AG10803 (cell line): ENCODE measurements at places on chromosomes 1 and 21.

- DNase-seq, result no peak
These were observed 309.9 kb upstream of the PRMT6 start for GRCh38 chr1:106746448-106747085.

- no peak for DNase-seq
These were observed 147.1 kb downstream of the C1orf21 start for GRCh38 chr1:184533915-184534314.

DNA sequence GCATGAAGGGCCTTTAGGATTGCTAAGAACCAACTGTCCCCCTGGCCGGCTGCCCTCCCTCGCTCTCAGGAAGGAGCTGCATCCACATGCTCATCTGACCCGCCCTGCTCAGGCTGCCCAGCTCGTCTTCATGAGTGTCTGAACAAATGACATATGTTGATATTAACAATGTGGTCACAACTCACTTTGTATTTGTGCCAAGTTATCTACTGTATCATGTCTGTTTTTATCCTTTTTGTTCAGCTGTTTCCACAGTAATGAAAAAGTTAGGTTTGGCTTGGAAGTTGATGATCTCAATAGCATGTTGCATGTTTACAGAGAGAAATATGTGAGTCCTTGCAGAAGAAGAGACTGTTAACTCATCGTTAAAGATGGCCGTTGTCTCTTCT lies 75.1 kb downstream of the PHTF1 start:
- peak; percentile 67 for DNase-seq

DNA sequence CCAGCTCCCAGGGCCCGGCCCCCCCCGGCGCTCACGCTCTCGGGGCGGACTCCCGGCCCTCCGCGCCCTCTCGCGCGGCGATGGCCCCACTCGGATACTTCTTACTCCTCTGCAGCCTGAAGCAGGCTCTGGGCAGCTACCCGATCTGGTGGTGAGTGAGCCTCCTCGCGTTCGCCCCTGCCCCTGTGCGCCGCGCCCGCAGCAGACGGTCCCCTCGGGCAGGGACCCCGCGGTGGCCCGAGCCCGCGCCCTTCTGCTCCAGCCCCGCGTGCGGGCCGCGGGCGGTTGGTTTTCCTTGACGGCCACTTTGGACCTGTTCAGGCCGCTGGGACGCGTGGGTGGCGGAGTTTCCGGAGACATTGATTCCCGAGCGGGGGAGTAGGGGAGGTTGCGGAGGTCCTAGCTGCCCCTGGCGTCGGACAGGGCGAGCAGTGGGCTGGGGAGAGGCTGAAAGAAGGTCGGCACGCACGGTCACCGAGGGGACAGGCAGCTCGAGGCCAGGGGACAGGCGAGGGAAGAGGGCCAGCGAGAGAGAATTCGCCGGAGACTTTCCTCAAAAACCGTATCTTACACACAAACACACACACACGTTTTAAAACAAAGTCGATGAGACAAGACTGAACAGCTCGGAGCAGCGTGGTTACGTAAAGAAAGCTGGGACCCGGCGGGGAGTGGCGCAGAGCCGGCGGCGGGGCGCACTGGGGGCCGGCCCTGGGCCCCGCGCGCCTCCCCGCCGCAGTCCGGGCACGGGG lies 427 bp downstream of the WNT3A start:
- no peak for DNase-seq

DNA sequence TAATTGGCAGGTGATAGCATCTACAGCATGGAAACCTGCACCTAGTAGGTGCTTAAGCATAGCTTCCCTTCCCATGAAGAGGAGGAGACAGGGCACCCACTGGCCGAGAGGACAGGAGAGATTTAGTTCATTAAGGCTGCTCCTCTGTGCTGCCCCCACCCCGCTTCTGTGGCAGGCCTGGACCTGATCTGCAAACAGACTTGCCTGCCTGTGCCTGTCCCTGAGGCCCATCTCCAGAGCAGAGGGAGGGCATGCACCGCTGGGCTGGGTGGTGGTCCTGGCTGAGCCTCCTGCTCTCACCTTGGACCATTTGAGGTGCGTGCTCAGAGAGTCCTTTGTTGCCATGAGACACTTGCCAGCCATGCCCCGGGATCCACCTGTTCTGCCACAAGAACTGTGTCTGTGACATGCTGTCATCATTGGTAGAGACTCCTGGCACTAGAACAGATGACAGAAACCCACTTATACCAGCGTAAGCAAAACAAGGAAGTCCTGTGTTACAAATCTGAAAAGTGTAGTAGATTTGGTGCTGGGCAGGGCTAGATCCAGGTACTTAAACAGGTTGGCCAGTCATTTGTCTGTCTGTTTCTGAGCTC lies 55.6 kb downstream of the PTPRF start:
- no peak for DNase-seq

- DNase-seq, result peak; percentile 59
These were observed 27.0 kb downstream of the ALPL start for GRCh38 chr1:21536218-21536617.

GRCh38 chr21:26686278-26686677 lies 113.2 kb upstream of the CYYR1 start:
- DNase-seq, result peak; percentile 21

DNA sequence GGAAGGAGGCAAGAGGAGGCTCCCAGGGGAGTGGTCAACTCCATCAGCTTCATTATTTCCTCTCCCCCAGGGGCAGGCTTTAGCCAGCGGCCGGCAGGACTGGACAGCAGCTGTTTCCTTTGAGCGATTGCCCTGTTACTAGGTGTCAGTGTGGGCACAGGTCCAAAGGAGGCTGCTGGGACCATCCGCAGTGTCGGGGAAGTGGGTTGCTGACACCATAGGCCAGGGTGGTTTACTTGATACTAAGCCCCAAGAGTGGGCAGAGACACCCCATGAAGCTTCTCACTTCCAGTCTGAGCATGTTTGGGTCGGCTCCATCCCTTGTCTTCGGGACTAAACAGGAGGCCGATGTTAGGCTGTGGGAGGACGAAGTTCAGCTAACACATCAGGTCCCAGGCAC lies 63.6 kb downstream of the KAZN start:
- DNase-seq, result no peak

GRCh38 chr21:35775778-35776544 lies 284.4 kb downstream of the SETD4 start:
- no peak for DNase-seq

- DNase-seq, result no peak
These were observed 127.8 kb downstream of the TBX19 start for GRCh38 chr1:168408539-168408865.

- no peak for DNase-seq
These were observed 20.9 kb downstream of the HENMT1 start for GRCh38 chr1:108639899-108640560.

DNA sequence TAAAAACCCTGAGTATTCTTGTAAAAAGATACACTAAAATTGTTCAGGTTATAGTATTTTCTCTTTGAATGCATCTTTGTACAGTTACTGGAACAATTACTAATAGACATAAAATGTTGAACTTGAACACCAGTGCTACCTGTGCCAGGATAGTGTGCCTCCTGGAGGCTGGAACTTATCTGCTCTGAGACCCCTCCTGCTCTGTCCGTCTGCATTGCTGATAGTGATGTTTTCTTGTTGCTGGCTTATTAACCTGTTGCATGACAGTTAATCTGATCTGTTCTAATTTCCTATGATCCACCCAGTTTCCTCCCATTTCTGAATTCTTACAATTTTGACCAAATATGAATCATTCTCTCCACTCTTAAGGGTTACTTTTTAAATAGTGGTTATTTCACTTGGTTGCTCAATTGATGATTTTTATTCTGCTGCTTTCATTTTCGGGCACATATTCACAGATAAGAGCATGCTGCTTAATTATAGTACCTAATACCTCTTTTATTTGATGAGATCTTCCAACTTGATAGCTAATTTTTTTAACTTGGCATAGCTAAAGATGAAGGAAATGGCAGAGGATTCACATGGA lies 101.4 kb downstream of the CC2D1B start:
- DNase-seq, result no peak

DNA sequence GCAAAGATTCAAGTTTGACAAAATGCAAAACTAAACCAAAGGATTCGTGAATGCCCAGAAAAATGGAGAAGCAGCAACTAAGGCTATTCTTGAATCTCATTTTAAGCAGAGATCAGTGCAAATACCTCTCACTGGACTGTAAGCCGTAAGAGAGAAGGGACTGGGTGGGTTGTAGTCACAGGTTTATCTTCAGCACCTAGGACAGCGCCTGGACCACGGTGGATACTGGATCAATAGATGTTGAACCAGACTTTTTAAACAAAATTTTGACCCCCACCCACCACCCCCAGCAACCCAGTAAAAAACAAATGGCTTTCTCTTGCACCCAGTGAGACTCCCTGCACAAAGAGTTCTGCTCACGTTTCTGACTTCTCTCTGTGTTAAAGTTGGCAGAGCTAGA lies 347.1 kb downstream of the AJAP1 start:
- no peak for DNase-seq

- DNase-seq, result no peak
These were observed 294.4 kb downstream of the SDCCAG8 start for GRCh38 chr1:243550276-243550675.

GRCh38 chr21:25638660-25639550 lies at the start of gene JAM2:
JAM2 (plus strand) TSS chr21:25639258; CDS start chr21:25639822, 564 bp downstream.
- DNase-seq, result peak; percentile 27

GRCh38 chr1:241870336-241870735 lies 22.3 kb downstream of the EXO1 start:
- peak; percentile 62 for DNase-seq

GRCh38 chr1:31593770-31594632 lies 17.7 kb downstream of the TINAGL1 start:
- peak; percentile 69 for DNase-seq

GRCh38 chr1:51726544-51727225 lies 109.8 kb downstream of the OSBPL9 start:
- DNase-seq, result no peak

DNA sequence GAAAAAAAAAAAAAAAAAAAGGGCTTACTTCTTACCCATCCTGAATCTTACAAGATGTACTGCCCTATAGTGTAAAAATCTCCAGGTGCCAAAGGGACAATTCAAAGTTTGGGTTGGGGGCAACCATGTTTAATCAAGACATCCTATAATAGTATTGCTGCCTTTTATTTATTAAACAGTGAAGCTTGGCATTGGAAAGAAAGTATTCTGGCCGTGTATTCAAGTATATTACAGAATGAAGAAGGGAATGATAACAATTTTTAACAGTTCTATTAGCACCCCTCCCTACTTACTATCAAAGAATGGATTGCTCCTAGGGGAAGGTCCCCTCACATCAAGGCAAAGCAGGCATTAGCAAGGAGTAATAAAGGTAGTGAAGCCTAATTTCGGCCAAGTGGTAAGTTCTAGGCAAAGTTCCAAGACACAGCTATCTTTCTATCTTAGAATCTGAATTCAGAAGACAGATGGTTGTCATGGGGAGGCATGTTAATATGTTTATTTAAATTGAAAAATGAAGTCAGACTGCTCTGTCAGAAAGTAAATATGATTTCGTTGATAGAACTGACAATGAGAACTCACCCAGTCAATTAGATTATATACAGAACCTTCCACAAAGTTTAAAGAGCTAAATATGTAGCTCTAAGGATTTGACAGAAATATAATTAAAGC lies 24.6 kb downstream of the ST7L start:
- no peak for DNase-seq

- DNase-seq, result no peak
These were observed 56.9 kb downstream of the TBCE start for GRCh38 chr1:235424092-235424491.

GRCh38 chr1:61361931-61362330 lies 279.6 kb downstream of the NFIA start:
- DNase-seq, result no peak

DNA sequence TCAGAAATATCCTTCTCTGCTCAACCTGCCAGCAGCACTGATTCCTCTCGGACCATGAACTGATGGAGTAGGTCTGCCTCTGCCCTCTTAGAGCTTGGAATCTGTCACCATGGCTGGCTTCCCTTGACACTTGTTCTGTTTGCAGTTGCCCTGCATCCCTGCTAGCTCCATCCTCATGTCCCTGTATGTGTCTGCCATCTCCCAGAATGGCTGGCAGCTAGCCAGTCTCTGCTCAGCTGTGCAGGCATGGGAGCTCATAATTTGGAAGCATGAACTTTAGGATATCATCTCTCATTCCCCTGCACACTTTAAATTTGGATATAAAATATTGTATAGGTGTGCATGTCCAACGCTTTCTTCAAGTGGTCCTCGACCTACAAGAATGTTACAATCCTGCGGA lies 95.4 kb downstream of the C1orf94 start:
- no peak for DNase-seq

DNA sequence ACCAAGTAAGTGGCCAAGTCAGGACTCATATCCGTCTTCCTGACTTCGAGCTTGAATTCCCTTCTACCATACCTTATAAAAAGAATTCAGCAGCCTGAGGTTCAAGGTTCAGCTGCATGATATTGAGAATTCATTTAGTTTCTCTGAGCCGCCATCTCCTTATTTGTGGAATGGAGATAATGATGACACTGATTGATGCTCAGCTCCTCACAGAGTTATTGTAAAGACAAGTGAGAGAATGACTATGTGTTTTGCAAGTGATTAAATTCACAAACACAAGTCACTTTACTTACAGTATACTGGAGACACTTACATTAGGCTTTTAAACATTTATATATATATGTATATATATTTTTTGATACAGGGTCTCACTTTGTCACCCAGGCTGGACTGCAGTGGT lies 39.8 kb upstream of the SCAF4 start:
- no peak for DNase-seq
